ENCODE measurements at places on chromosomes 7 and 10.
A peak's percentile ranks its signal among the peaks of the same experiment; 100 is the strongest.

DNA sequence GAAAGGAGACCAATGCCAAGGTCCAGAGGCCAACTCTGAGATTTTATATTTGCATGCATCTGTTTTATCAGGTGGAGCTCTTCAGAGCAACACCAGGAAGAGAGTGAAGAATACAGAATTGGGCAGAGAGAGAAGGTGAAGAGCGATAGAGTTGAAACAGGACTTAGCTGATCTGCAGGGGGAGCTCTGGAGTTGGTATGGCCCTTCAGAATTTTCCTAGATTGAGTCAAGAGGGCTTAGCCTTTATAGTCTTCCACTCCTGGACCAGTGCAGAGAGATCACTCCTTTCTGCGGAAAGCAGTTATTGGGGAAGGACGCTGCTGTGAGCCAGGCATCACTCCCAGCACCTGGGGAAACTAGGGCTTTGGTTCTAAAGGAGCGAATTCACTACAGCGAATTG, 105.0 kb upstream of the DGKB start:
- peak; percentile 5 for DNase-seq

DNA sequence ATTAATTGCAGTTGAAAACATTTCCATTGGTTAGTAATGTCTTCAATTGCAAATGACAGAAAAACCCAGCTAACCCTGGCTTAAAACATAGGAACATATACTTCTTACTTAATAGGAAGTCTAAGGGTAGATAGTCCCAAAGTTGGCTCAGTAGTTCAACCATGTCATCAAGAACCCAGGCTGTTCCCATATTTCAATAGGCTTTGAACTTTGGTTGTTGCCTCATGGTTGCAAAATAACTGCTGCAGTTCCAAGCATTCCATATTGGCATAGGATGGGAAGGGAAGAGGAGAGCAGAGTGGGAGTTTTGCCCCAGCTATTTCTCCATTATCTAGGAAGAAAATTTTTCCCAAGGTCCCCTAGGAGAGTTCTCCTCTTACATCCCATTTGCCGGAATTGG, 81.4 kb upstream of the EEPD1 start:
- DNase-seq, result no peak

DNA sequence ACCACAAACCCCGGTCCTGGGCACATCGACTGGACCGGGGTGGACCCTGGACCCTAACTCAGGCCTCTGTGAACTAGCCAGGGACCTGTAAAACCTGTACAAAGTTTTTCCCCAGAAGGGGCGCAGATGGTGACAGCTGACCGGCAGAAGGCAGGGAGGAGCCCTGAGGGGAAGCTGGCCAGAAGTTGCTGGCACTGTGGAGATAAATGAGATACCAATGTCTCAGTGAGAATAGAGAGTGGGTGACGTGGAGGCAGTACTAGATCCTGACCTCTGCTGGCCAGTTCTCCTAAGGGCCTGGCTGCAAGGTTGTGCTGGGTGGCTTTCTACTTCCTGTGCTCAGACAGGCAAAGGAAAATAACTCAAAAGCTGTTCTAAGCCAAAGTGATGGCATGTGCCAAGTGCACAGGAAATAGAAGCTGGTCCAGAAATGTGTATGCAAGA, 10.6 kb upstream of the TSPAN14 start:
- no peak for DNase-seq

- peak; percentile 15 for DNase-seq
Observed at GRCh38 chr10:93718937-93719725, 16.7 kb upstream of the FRA10AC1 start.
